Bronchial epithelial cell (primary cell): ENCODE measurements at places on chromosomes 11 and 22. TPM values are rescaled to one million over a fixed set of nuclear protein-coding genes. Genes with fewer than 3 reads are reported as not detected.
A peak's percentile ranks its signal among the peaks of the same experiment; 100 is the strongest.

Gene RFPL2
- total RNA-seq = not detected in 2 replicates

- no peak for DNase-seq
These were observed 112.5 kb upstream of the CD82 start for GRCh38 chr11:44452827-44453572.

Gene LUZP2
- under 0.01 TPM in 1 of 2 replicates, not detected in the other for total RNA-seq

GRCh38 chr11:71086687-71087258 is 165.6 kb downstream of the SHANK2 start:
- peak; percentile 7 for DNase-seq

- DNase-seq = no peak
These were observed 19.8 kb downstream of the EIF1AD start for GRCh38 chr11:65981972-65982823.

DNA sequence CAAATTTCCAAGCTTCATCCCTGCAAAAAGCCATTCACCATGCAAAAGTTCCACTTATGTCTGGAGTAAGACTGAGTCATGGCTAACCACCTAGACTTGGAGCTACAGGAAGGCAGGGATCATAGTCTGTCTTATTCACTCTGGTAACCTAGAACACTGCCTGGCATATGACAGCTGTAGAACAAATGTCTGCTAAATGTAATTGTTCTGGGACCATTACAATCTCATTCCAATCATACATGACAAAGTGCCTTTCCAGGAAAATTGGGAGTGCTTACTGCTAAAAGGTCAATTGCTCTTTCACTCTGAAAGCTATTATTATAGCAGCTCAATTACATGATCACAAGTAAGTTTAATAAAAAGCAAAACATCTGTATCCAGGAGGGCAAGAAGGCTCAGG is 99.1 kb upstream of the CHRM4 start:
- peak; percentile 63 for DNase-seq

DNA sequence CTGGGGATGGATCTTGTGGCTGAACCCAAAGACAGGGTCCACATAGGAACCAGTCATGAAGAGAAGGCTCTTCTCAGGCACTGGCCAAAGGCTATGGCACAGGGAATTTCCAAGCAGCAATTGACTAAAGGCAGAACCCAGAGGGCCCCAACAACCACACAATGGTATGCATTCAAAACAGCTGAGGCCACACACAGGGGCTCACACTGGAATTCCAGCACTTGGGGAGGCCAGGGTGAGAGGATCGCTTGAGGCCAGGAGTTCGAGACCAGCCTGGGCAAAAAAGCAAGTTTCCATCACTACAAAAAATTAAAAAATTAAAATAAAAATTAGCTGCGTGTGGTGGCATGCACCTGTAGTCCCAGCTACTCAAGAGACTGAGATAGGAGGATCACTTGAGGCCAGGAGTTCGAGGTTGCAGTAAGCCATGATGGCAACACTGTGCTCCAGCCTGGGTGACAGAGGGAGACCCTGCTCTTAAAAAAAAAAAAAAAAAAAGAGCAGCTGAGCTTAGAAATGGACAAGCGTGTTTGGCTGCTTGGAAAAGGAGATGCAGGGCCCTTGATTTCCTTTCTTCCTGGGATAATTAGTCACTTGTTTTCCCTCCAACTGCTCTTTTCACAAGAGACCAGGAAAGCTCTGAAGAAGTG is 44.6 kb downstream of the MYH9 start:
- DNase-seq = no peak

- no peak for DNase-seq
These were observed 217.5 kb upstream of the SORL1-AS1 start for GRCh38 chr11:121670266-121670665.

DNA sequence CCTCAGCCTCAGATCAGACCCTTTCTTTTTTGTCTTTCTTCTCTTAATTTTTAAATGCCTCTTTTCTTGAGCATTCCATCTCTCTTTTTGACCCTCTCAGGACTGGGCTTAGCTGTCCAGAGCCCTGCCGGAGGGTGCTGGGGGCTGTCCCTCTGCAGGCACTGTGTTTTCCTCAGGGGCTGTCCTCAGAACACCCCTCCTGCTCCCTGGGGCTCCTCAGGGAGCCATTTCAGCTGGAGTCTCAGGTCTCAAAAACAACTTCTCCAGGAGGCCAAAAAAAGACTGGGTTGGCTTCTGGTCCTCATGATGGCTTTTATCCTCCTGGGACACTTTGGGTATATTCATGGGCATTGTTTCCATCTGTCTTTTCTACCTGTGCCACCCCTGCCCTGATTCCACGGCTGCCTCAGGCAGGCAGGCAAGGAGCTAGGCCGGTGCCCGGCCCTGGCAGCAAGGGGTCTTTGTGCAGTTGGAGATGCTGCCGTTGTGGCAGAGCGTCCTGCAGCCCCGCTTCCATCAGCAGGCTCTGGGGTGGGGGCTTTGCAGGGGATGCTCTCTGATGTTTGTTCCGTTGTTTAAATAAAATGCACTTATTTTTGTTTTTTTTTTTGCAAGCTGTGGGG is 85.1 kb downstream of the CEP164 start:
- no peak for DNase-seq

DNA sequence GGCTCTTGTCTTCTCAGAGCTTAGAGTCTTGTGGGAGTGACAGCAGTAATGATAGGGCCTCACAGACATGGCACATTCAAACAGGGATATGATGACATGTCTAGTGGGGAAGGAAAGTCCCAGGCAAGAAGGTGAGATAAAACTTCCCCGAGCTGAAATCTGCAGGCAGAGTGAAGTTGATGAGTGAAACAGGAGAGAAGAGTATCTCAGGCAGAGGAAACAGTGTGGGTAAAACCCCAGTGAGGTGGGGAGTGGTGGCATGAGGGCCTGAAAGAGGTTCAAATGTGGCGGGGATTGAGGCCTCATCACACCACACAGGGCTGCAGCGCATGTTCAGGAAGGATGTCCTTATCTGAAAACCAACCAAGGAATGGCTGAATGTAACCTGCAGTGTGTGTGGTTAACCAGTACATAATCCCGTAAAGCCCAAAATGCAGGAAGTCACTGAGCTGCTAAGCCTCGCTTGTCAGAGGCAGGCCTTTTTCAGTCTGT is 153.8 kb upstream of the E2F8 start:
- no peak for DNase-seq

Gene ARHGAP20
- under 0.01 TPM in 2 replicates for total RNA-seq

DNA sequence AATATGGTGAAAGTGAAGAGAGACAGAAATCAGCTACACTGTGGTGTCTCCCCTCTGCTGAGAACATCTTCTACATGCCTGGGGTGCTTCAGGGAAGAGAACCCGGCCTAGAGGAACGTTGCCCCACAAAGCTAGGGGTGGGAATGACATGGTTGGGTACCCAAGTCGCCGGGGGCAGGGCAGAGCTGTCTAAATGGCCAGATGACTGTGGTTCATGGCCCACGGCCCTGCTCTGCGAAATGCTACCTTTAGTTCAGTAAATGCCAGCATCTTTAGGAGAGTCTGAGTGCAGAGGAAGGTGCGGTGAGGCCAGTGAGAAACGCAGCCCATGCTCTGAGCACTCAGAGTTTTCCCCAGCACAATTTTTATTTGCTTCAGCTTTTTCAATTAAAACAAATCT is 12.8 kb downstream of the BRD1 start:
- DNase-seq = no peak

GRCh38 chr11:106082096-106082495 is 4.6 kb downstream of the AASDHPPT start:
- DNase-seq = no peak

DNA sequence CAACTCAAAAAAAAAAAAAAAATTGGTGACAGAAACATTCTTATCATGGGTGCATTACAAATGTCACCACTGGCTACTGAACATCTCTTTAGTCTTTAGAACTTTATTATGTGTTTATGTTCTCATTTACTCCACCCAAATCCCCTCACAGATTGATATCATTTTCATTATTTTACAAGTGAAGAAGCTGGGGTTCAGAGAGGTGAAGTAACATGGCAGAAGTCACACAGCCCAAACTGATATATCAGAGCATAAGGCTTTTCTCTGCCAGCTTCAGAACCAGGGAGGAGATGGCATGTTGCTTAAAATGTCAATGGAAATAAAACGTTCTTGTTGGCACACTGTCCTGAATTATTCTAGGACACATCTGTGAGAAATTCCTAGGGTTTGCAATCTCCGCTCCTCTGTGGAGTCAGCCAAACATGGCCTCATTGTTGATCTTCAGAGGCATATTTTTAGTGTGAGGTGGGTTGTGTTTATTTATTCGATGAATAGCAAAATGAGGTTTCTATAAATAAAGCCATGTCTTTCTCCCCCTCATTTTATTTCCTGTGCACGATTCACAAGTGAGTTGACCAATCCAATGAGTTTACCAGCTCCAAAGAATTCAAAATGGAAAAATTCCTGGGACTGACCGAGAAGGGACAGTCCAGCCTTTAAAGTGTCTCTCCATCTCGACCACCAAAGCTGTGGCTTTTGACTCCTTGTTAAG is 72.9 kb upstream of the ANO1 start:
- DNase-seq = peak; percentile 4

DNA sequence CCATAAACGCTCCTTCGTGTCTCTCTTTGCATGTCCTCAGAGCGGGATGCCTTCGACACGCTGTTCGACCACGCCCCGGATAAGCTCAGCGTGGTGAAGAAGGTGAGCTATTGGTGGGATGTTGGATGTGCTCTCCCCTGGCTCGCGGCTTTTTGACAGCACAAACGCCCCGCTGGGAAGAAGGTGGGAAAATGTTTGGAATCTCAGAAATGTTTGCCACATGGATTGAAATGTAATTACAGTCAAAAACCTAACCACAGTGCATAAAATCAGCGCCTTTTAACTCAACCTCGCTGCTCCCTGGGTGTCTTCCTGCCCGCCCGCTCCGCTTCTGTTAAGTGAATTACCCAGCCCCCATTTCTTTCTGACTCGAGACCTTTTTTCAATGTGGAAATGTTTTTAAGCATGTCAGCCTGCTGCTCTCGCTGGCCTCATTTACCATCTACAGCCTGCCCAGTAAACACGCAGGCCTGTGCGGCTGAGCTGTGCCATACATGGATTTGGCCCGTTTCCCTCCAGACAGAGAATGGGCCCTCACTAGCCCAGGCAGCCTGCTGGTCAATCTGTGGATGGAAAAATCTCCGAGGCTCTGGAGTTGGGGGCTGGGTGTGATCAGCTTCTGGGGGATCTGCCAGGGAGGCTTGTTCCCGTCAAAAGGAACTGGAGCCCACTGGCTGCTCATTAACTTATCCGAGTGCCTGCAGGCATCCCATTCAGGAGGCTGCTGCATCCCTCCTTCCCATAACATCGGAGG is 32.7 kb upstream of the PARVG start:
- DNase-seq = no peak

DNA sequence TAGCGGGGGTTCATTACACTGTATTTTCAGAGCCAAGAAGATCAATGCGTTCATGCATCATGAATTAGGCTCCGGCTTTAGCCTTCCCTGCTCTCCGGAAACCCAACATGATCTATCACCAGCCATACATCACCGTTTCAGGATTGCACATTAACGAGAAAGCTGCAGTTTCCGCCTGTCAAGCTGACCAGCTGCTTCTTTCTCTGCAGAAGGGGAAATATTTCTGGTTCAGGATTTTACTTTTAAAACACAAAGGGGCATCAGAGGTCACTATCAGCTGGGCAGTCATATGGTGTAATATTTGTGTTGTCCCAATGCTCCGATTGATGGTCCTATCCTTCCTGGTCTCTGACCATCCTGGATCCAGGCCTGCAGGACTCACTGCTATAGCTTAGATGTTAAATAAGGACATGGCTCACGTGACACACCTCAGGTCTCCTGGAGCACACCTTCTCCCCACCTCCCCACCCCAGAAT is 21.4 kb upstream of the CADM1 start:
- DNase-seq = no peak

DNA sequence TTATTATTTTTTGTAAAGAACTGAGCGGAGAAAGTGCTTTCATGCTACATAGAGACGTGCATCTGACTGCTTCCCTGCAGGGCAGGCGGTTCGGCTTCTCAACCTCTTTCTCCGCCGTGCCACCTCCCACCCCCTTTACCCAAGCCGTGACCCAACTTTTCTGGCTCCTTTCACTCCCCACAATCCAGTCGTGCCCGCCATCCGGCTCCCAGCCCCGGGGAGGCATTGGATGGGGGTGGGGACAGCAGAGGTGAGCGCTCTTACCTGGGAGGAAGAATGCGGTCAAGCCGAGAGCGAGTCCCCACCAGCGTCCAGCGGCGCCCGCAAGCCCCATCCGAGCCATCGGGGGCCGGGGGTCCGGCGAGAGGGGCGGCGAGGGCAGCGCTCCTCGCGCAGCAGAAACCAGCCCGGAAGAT is 781 bp downstream of the NECTIN1 start:
- DNase-seq = no peak

GRCh38 chr22:49660794-49661781 is 166.6 kb downstream of the BRD1 start:
- DNase-seq = no peak

- peak; percentile 89 for DNase-seq
These were observed 35.9 kb downstream of the EFCAB6 start for GRCh38 chr22:43776081-43776670.

DNA sequence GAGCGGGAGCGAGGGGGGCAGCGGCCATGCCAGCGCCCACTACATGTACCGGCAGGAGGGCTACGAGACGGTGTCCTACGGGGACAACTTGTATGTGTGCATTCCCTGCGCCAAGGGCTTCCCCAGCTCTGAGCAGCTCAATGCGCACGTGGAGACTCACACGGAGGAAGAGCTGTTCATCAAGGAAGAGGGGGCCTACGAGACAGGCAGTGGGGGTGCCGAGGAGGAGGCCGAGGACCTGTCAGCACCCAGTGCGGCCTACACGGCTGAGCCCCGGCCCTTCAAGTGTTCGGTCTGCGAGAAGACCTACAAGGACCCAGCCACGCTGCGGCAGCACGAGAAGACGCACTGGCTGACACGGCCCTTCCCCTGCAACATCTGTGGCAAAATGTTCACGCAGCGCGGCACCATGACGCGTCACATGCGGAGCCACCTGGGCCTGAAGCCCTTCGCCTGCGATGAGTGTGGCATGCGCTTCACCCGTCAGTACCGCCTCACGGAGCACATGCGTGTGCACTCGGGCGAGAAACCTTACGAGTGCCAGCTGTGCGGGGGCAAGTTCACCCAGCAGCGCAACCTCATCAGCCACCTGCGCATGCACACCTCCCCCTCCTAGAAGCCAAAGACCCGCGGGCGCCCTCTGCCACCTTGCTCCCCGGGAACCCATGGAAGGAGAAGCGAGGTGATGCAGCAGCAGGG is 20.9 kb upstream of the TMEM191C start:
- no peak for DNase-seq

Gene CCT8L2
- not detected in 2 replicates for total RNA-seq
